ENCODE measurements at places on chromosomes 1 and 21.

DNA sequence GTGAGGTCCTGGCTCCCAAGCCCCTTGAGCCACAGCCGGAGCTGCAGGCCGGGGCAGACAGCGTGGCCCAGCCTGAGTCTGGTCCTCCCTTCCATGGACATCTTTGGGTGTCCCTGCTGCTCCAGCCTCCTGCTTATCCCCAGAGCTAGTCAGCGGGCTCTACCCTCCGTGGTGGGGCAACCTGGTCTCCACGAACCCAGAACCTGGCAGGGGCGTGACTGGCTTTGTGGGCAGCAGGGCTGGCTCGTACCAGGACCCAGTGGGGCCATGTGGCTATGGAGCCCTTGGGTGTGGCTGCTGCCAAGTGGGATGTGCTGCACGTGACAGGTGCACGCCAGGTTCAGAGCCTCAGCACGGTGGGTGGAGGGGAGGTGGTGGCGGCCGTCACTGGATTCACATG lies 18.3 kb downstream of the CFAP410 start:
- no peak for DNase-seq

- no peak for DNase-seq
Observed at GRCh38 chr1:46647611-46648010, 20.6 kb downstream of the ATPAF1 start.

GRCh38 chr1:239392271-239392670 lies 5.9 kb downstream of the CHRM3 start:
- no peak for DNase-seq

GRCh38 chr21:30831194-30831765 lies 1.7 kb upstream of the KRTAP7-1 start:
- DNase-seq = no peak

DNA sequence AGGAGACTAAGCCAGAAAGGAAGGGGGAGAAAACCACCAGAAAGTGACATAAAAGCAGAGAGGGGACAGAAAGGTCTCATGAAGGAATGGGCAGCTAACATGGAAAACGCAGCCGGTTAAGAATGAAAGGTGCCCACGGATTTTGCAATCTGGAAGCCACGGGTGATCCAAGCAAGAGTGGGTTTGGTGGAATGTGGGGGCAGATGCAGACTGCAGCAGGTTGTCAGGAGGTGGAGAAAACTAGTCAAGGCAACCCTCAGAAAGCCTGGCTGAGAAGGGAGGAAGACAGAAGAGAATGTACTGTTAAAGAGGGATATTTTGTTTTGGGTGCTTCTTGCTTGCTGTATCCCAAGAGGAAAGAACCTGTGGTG lies 12.6 kb upstream of the SMIM12 start:
- no peak for DNase-seq

- DNase-seq = no peak
Observed at GRCh38 chr1:54378157-54378873, 27.9 kb downstream of the SSBP3 start.

All from renal pelvis (tissue), 12 donors.